ENCODE measurements at places on chromosomes 7 and 10. TPM values are rescaled to one million over a fixed set of nuclear protein-coding genes. Genes with fewer than 3 reads are reported as not detected.

DNA sequence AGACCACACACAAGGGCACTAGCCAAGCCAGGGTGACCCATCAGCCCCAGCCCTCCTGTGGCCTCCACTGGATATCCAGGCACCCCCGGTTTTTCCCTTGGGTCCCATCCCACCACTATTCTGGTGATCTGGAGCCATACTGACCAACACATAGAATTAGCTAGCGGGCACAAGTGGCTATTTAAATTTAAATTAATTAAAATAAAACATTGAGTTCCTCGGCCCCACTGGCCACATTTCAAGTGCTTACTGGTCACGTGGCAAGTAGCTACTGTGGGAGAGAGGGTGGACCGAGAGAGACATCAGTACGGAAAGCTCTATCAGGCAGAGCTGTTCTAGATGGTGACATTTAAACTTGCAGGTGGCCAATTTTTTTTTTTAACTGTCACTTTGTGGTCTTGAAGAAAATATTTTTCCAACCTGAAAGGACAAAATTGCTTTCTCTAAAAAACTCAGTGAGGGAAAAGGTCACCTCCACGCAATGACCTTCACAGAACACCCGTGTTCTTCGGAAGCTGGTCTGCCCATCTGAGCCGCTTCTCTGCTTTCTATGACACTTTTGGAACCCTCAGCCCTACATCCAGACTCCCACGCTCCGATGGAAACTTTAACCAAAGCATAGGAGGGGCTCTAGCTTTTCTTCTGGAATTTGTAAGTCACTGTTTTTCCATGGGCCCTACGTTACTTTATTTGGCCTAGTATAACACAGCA lies 30.0 kb downstream of the HIPK2 start:
- no peaks in the 10 kb centered on the region for H3K27me3 ChIP-seq
- H3K4me3 ChIP-seq = no peak overlapping the region
- DNase-seq = no peak
- H3K27ac ChIP-seq = no peak overlapping the region
- H3K36me3 ChIP-seq = no peaks in the 10 kb centered on the region

DNA sequence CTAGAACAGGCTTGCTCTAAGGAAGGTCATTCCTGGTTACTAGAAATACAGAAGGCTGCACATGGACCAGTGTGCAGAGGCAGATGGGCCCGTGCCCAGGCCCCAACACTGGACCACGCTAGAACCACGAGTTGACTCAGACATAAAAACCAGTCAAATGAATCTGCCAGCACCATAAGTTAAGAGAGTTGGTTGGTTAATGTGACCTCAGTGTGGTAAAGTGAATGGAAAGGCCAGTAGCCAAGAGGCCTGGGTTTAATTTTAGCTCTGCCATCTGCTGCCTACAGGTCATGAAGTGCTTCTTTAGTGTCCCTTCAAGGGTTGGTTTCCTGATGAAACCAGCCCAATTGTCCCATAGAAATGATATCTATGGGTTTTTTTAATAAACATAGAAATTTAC lies 329.6 kb upstream of the NRP1 start:
- H3K4me1 ChIP-seq = no peaks in the 10 kb centered on the region
- H3K27ac ChIP-seq = no peak overlapping the region
- no peaks in the 10 kb centered on the region for H3K27me3 ChIP-seq
- DNase-seq = no peak

The MEIG1 gene
- not detected for total RNA-seq

DNA sequence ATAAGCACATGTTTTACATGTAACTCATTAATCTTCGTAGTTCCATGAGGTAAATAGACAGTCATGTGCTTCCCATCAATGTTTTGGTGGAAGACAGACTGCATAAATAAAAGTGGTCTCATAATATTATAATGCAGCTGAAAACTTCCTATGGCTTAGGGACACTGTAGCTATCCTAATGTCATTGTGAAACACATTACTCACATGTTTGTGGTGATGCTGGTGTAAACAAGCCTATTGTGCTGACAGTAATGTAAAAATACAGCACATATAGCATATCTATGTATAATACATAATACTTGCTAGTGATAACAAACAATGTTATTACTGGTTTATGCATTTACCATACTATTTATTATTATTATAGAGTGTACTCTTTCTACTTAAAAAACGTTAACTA lies 37.2 kb upstream of the PLXDC2 start:
- H3K36me3 ChIP-seq = no peaks in the 10 kb centered on the region
- H3K4me1 ChIP-seq = peaks cover 16% of the 10 kb centered on the region
- H3K4me3 ChIP-seq = no peak overlapping the region
- H3K27me3 ChIP-seq = no peaks in the 10 kb centered on the region

DNA sequence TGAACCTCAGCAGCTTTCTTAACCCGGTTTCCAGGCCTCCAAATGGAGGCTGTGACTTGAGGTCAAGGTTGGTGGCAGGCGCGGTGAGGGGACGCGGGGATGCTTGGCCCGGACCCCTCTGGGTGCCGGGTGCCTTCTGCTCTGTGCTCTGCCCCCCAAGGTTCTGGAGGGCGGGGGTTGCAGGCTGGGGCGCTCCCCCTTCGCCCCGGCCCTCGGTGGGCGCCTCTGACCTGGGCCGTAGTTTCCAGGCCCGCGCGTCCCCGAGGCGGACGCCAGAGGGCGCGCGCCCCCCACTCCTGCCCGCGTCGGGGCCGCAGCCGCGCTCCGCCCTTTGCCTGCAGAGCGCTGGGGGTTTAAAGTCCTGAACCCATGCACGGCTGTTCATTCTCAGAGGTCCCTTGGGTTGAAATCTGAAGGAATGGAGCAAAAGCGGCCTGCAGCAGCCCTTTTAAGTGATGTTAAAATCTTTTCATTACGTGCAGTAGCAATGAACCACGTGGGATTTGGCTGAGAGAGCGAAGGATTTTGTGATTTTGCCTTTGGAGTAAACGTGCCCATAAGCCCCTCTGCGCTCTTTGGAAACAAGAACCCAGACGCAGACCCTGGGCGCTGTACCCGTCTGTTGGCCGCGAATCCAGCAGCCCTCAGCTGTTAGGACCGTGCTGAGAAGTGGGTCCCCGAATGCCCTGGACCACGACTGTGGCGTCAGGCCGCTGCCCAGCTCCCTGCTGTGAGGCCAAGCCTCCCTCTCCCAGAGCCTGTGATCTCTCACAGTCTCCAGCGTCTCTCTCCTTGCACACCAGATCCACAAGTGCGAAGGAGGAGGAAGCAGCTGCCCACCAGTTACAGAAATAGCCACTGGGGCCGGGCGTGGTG lies 135.0 kb downstream of the ACTR3B start:
- no peak overlapping the region for H3K4me3 ChIP-seq
- no peaks in the 10 kb centered on the region for H3K36me3 ChIP-seq
- DNase-seq = peak; percentile 61
- no peaks in the 10 kb centered on the region for H3K27me3 ChIP-seq
- no peak overlapping the region for H3K27ac ChIP-seq

Data from Caco-2 (cell line).